ENCODE measurements at places on chromosomes 16 and 17.

DNA sequence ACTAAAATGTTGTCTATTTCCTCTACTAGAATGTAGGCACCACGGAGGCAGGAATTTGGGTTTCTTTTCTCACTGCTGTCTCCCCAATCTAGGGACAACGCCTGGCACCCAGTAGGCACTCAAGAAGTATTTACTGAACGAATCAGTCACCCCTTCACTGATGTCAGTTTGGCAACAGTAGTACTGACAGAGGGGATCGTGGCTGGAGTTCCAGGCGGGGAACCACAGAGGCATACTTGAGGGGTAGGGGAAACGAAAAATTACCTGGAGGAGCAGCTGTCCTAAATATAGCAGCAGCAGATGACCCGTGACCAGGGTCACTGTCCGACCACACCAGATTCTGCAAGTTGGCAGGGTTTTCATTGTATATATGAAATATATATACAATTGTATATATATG, 33.3 kb downstream of the TRIM25 start:
- no peak for DNase-seq

- DNase-seq = no peak
These were observed 63.7 kb upstream of the AMZ2 start for GRCh38 chr17:68184141-68184571.

GRCh38 chr16:22635357-22635761, 124.7 kb downstream of the NPIPB5 start:
- no peak for DNase-seq

DNA sequence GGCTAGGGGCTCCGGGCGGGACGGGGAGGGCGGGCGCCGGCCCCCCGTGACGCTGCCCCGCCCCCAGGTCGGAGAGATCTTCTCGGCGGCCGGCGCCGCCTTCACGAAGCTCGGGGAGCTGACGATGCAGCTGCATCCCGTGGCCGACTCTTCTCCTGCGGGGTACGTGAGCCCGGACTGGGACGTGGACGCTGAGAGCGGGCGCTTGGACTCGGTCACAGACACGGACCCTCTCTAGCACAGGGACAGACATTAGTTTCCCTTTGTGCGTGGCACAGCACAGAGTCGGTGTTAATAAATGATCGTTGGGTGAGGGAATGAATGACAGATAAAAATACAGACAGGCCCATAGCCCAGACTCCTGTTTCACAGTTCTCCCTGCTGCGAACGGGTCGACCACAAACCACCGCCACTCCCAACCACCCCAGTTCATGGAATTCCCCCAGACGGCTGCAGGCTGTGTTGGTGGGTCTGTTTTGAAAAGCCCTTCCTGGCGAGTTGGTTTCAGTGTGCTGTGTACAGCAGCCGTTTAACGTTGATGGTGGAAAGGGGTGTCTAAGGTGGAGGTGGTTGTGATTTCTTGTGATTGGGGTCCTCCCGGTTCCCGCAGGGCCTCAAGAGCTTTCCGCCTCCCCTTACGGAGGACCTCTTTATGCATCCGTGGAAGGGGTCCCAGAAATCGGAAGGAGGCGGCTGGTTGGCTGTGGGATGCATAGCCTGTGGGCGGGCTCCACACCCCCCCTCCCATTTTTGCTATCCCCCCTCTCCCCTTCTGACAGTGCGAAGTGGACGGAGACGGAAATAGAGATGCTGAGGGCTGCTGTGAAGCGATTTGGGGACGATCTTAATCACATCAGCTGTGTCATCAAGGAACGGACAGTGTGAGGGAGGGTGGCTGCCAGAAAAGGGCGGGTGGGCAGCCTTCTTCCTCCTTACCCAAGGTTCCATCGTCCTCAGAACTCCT, 2.9 kb downstream of the RNASEK start:
- peak; percentile 76 for DNase-seq

DNA sequence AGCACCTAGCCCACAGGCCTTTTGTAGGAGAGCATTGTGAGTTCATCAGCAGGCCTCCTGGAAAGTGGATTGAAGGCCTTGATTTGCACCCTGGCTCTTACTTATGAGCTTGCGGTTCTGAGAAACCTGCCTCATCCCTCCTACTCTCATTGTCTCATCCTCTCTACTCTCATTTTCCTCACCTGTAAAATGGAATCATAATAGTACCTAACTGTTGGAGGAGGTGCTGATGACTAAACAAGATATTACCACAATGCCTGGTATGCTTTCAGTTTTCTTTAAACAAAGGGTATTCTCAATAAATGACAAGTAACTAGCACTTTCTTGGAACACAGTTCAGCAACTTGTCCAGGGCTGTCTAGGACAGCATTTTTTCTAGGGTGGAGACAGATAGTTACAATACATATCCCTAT, 243.1 kb upstream of the MAF start:
- no peak for DNase-seq

DNA sequence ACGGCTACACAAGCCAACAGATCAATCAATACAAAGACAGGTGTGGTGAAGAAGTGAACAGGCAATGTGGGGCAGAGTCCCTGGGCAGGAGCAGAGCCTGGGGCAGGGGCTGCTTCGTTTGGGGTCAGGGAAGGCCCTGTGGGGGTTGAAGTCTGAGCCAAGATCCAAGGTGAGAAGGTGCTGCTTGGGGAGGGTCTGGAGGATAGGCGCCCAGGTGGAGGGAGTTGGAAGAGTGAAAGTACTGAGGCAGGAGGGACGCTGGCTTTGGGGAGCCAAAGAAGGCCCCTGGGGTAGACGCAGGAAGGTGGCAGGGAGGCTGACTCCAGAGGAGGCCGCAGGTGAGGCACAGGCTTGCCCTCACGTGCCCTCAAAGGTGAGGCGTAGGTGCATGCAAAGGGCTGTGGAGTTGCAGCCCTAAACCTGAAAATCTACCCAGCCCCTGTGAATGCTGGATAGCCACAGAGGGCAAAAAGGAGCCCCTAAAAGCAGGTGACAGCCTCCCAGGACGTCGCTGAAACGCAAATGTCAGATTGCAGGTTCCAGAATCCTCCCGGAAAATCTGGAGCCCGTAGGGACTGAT, 33.3 kb downstream of the WFDC1 start:
- no peak for DNase-seq

- no peak for DNase-seq
These were observed 3.6 kb downstream of the CLEC19A start for GRCh38 chr16:19288872-19289799.

DNA sequence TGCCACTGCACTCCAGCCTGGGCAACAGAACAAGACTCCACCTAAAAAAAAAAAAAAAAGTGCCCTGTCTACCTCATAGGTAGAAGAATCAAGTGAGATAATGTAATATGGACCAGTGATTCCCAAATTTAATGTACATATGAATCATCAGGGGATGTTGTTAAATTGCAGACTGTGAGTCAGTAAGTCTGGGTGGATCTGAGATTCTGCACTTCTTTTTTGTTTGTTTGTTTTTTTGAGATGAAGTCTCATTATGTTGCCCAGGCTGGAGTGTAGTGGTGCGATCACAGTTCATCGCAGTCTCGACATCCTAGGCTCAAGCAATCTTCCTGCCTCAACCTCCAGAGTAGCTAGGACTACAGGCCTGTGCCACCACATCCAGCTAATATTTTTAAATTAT, 31.6 kb downstream of the HOXB1 start:
- no peak for DNase-seq

DNA sequence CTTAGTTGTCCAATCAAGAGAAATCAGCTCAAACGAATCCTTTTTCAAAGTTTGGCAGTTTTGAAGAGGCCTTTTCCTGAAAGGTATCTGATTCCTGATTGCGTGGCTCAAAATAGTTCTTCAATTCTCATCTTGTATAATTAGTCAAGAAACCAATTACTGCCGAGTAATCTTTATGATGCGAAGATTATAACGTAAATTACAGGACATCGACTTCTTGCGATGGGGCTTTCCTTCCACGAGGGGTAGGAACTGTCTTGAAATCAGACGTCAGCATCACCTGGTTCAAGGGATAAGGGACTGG, 644 bp upstream of the ARL2BP start:
- DNase-seq = no peak

DNA sequence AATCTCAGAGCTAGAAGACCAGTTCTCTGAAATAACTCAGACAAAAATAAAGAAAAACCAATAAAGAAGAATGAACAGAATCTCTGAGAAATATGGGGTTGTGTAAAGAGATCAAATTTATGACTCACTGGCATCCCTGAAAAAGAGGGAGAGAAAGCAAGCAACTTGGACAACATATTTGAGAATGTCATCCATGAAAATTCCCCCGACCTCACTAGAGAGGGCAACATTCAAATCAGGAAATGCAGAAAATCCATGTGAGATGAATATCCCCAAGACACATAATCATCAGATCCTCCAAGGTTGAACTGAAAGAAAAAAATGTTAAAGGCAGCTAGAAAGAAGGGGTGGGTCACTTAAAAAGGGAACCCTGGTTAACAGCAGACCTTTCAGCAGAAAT, 32.1 kb downstream of the TANC2 start:
- no peak for DNase-seq

DNA sequence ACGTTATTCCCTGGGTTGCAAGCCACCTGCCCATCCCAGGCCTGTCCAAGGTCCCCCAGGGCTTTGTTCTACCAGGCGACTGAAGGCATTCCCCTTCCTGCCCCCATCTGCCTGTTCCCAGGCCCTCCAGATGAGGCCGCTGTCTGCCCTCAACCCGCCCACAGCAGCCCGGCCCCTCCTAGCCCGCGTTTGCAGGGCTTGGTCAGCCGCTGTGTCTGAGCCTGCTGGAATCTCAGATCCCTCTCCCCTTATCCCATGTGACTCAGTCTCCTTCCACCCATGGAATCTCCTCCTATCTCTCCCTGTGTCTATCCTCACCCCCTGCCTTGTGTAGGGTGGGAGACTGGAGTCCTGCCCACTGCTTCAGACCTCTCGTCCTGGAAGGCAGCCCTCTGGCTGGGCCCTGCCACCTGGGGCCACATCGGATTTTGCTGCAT, 186.0 kb upstream of the TNRC6C start:
- no peak for DNase-seq

- no peak for DNase-seq
These were observed 37.9 kb downstream of the COTL1 start for GRCh38 chr16:84579936-84580335.

DNA sequence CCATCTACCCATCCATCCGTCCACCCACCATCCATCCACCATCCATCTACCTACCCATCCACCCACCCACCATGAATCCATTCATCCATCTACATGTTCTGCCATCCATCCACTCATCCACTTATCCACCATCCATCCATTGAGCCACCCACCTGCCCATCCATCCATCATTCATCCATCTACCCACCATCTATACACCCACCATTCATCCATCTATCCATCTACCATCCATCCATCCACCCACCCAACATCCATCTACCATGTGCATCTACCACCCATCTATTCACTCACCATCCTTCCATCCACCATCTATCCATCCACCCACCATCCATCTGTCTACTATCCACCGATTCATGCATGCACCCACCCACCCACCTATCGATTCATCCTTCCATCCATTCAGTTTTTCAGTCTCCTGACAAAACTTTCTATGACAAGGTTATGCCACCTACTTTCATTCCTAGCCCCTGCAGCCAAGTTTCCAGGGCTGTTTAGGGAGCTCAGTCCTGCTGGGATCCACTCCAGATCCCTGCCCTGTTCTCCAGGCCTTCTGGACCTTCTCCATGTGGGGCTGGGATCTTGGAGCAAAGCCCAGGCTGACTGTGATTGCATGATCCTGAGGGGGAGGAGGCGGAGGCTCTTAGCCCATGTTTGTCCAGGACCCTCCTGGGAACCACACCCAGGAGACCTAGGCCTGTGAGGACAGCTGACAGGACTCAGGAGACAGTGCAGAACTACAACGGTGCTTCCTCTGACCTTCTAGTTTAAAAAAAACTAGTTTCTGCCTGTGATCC, 27.4 kb downstream of the BCO1 start:
- no peak for DNase-seq

- no peak for DNase-seq
These were observed 84.8 kb downstream of the PITPNC1 start for GRCh38 chr17:67461876-67462275.

DNA sequence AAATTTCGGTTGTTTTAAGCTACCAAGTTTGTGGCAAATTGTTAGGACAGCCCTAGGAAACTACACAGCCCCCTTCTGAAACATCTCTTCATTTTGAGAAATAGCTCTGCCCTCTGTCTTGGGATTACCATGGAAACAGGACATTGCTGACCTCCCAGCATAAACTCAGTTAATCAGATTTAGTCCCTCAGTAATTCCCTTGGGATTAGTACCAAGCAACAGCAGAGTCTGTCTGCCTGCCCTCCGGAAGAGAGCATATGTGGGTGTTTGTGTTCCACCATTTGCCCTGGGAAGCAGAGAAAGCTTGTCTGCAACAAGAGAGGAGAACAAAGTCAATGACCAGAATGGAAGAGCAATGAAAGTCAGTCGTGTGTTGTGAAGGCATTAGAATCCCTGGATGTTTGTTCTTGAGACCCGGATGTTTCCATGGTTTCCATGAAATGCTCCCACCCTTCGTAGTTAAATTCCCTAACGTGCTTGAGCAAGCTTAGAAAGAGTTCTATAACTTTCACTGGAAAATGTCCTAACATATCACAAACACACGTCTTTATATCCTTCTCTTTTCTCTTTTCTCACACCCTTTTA, 26.2 kb downstream of the NUDT7 start:
- no peak for DNase-seq

DNA sequence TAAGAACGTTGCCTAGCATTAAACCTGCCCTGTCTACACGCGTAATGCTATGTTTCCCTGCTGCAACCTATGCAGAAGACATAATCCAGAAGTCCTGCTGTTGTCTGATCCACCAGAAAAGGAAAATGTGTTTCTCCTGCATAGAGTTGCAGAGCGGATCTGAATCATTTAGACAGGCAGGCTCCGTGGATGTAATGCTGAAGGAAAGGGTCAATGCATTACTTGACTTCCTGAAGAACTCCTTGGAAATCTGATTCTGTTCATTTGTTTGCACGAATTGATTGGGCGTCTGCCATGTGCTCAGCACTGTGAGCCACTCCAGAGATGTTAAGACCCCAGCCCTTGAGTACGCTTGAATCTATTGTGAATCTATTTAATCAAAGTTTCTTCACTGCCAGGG, 83.4 kb downstream of the FOXL1 start:
- no peak for DNase-seq

DNA sequence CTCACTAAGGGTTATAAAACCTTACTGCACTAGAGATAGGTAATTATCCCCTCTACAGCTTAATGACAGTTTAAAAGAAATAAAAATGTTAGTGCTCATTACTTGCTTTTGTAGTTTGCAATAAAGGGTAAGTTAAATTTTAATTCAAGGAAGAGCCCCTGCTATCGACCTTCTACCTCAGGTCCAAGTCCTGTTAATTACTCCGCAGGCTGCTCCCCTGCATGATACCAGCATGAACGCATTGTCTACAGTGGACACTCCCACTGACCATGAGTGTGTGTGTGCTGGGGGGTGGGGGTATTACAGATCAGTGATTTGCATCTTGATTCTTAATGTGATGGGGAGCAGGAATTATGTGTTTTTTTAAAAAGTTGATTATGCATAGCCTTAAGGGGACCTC, 103.1 kb downstream of the AATF start:
- no peak for DNase-seq

Data from right kidney (tissue), 9 donors.